ENCODE measurements at places on chromosomes 5 and 9.

DNA sequence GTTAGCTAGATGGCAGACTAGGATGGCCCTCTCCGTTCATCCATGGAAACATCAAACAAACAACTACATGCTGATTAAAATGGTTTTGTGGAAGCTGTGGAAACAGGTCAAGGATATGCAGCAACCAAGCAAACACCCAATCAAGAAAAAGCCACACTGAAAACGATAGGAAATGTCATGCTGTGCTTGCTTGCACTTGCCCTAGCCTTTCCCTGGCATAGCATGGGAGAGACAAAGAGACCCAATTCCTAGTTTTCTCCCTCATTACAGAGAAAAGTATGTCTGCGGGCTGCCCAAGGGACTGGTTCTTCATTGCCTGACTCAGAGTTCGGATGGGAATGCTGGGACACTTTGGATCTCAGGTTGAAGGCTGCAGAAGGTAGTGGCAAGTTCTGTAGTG, 98.7 kb downstream of the FANCC start:
- no peak for DNase-seq

DNA sequence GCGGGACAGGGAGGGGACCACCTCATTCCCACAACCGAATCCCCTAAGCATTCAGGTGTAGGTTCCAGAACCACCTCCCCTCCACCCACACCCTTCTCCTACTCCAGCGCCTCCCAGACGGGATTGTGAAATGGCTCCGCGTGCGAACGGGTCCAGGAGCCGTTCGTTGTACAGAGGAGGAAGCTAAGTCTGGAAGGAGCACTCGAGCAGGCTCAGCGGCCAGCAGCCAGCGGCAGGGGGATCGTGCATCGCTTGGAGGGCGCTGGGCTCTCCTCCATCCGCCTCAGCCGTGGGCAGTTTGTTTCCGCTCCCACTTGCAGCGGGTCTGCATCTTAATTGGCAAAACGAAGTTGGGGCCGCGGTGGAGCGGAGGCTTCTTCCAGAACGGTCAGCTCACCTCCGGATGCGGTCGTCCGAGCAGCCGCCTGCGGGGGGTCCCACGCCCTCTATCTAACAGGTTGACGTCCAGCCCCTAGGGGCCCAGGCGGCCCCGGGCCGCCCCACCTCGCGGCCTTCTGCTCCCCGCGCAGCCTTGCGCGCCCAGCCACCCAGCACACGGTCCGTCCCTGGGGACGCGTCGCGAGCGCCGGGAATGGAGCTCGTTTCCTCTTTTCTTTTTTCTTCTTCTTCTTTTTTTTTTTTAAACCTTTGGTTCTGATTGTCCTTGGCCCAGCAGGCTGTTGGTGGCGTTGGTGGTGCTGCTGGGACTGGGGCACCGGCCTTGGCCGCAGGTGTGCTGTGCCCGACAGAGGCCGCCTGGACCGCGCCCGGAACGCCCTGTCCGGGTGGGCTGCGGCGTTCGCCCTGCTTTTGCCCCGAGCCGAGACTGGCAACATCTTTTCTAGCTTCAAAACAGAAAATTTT, 3.9 kb upstream of the BARX1 start:
- DNase-seq, result peak; percentile 28

DNA sequence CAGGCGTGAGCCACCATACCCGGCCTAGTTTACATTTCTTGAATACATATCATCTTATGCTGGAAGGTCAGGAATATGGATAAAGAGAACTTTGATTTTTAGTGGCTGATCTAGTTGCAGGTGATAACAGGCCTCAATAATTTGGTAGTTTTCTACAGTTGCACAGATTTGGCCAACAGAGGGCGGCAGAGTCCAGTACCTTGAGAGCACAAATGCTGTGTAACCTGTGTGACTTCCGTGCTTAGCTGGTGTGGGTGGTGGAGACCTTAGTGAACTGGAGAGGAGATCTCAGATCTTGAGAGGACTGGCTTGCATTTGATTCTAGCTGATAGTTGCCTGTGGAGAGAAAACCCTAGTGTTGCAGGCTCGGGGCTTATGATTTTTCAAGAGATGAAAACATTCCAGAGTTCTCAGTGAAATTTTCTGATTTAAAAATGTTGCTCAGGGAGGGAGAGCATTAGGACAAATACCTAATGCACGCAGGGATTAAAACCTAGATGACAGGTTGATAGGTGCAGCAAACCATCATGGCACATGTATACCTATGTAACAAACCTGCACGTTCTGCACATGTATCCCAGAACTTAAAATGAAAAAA, 17.4 kb upstream of the GPR151 start:
- peak; percentile 59 for DNase-seq

- DNase-seq, result no peak
These were observed 11.7 kb upstream of the NSMF start for GRCh38 chr9:137470785-137471184.

GRCh38 chr9:104853683-104854082, 74.3 kb downstream of the ABCA1 start:
- no peak for DNase-seq

DNA sequence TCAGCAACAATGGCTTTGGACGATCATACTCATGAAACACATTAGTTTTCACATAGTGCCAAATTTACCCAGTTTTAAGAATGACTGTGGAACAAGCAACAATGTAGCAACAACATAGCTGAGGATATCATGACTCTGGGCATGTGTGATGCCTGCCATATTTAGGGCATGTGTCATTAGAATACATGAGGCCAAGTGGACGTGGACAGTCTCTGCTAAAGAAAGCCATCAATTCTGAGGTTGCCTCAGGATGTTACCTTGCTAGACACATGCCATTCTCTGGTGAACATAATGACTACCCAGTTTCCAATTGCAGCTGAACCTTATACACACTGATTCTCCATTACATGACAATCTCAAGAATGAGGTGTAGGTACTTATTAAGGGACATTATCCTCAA, 103.3 kb upstream of the ADAMTS19 start:
- DNase-seq, result no peak

- DNase-seq, result peak; percentile 32
These were observed 7.4 kb downstream of the NPR2 start for GRCh38 chr9:35798658-35799374.

DNA sequence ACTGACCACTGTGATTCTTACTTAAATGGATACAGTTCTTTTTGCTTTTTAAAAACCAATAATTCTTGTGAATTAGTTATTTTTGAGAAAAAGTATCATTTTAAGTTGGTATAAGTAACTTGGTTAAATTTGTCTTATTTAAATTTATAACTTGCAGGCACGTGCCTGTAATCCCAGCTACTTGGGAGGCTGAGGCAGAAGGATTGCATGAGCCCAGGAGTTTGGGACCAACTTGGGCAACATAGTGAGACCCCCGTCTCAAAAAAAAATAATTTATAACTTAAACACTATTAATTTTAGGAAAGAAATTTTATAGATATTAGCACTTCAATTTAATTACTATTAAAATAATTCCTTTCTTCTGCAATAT, 5.0 kb downstream of the CPEB4 start:
- DNase-seq, result no peak

DNA sequence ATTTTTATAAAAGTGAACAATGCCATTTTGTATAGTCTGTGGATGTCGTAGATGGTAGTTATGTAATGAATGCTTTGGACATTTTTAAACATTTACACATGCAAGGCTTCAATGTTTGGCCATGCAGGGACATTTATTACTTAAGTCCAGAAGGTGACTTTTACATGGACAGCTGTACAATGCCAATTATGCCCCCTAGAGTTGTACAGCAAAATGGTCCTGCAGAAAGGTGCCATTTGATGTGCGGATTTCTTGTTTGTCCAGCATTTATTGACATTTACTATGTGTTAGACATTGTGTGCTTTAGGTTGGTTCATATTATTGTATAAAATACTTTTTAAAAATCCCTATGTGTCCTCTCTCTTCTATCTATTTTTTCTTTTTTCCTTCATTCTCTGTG, 22.5 kb upstream of the COMMD10 start:
- no peak for DNase-seq

DNA sequence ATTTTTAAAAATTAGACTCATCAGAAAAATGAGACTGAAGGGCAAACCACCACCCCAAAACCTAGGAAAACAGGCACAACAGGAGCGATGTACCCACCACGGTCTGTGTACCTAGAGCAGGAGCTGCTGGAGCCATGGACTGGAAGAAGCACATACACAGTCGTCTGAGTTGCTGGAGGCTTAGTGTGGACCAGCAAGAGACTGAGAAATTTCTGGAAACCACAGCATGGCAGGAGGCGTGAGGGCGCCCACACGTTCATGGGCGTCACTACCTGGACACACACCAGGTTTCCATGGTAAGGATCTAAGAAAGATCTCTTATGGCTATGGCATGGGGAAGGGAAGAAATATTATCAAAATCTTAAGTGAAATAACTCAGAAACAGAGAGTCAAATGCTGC, 91.9 kb downstream of the MED10 start:
- no peak for DNase-seq

DNA sequence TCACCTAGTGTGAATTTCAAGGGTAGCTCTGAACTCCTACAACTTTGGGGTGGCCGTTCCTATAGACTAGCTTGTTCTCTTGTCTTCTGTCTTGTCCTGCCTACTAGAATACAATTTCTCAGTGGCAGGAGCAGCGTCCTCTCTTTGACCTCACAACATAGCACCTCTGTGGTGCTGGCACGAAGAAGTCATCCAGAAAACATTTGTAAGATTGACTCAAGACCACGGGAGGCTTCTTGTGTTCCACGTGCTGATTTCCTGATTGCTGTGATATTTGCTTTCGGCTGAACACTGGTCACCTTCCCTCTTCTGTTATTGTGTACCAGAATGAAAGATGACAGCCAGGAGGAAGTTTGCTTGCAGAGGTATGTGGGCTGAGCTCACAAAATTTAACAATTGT, 27.0 kb downstream of the SLC1A1 start:
- DNase-seq, result no peak

DNA sequence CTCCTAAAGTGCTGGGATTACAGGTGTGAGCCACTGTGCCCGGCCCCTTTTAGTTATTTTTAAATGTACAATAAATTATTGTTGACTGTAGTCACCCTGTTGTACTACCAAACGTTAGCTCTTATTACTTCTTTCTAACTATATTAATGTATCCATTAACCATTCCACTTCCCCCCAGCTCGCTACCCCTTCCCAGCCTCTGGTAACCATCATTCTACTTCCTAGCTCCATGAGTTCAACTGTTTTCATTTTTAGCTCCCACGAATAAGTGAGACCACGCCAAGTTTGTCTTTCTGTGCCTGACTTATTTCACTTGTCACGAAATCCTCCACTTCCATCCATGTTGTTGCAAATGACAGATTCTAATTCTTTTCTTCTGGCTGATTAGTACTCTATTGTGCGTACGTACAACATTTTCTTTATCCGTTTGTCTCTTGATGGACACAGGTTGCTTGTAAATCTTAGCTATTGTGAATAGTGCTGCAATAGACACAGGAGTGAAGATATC, 6.5 kb downstream of the LURAP1L start:
- no peak for DNase-seq

GRCh38 chr9:94782355-94783101, 56.0 kb downstream of the AOPEP start:
- peak; percentile 89 for DNase-seq

DNA sequence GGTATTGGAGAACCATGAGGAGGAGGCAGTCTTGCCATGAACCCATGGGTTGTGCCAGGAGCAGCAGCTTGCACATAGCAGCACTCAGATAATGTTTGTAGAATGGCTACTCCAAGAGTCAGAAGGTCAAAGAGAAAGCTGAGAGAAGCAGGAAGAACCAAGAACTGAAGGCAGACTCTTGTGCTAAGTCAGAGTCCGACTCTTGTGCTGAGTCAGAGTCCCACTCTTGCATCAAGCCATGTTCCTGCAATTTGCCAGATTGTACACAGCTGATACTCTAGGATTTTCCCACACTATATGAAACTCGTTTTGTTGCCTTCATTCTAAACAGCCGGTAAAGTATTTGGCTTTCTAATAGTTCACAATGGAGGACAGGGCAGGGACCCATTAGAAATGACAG, 26.2 kb upstream of the HSPA9 start:
- DNase-seq, result peak; percentile 29

- DNase-seq, result no peak
These were observed 147.6 kb downstream of the ADAMTS6 start for GRCh38 chr5:65334077-65334476.

GRCh38 chr5:29054282-29054681, 2015.9 kb upstream of the CDH9 start:
- no peak for DNase-seq

- peak; percentile 14 for DNase-seq
These were observed 91.1 kb upstream of the CACNA1B start for GRCh38 chr9:137786511-137786920.
